Stimulated activated naive CD8-positive, alpha-beta T cell treated with anti-CD3 and anti-CD28 coated beads, Interleukin-15, amount 100 ng/mL, for 72 hours (primary cell): ENCODE measurements at places on chromosomes 5 and 9.

DNA sequence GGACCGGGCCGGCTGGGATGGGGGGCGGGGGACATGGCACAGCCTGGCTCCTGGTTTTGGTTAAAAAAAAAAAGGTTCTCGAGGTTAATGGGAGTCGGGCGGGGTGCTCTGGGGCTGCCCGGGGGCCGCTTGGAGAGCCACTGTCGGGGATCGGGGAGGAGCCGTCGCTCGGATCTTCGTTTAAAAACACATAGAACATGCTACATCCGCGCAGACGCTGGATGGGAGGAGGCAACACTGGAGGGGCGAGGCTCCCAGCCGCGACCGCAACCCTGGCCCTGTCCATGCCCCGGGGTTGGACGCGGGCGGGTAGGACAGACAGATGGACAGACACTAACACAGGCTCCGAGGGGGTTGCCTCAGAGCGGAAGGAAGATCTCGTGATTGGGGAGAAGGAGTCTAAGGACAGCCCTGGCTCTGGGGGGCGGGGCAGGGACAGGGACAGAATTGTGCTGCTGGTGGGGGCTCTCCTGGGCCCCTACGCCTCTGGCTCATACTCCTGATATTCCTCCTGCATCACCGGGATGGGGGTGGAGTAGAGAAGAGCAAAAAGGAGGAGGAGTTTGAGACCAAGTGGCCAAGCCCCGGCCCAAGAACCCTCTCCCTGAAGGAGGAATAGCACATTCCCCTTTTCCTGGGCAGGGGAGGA, 9.9 kb downstream of the SNCB start:
- no peak for DNase-seq

GRCh38 chr9:114382699-114383520, 4.9 kb downstream of the AKNA start:
- DNase-seq, result peak; percentile 82

- DNase-seq, result no peak
Measured at GRCh38 chr5:36442352-36442751, 140.7 kb upstream of the RANBP3L start.

DNA sequence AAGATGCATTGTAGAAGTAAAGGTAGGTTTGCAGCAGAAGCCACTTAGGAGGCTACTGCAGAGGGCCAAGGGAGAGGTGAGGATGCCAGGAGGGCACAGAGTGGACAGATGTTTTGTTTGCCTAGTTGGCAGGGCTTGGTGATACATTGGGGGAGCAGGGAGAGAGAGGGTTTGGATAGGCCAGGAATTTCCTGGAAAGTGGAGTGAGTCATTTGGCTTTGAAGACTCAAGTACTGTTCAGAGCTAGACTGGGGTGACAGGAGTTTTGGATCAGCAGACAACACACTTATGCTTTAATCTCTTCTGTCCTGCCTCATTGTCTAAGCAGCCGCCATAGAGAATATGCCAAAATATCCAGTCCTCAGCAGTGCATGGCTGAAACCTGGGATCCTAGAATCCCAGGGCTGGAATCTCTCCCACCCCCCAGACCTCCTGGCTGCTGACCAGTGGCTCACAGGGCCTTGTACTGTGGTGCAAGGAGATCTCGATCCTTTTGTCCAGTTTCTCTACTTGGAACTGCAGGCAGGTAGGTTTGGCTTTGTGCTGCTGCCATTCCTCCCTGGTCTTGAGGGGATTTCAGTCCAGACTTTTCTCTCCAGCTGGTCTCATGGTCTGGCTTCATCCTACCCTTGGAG, 11.0 kb downstream of the TMEM268 start:
- no peak for DNase-seq
